Endothelial cell of umbilical vein (primary cell): ENCODE measurements at places on chromosomes 12 and 14. TPM values are rescaled to one million over a fixed set of nuclear protein-coding genes. Genes with fewer than 3 reads are reported as not detected.

- DNase-seq = no peak
These were observed 279.0 kb downstream of the IPO8 start for GRCh38 chr12:30416631-30417030.

- DNase-seq = no peak
These were observed at the start of gene LACRT for GRCh38 chr12:54634795-54635194. TSS of gene LACRT (minus strand) at chr12:54634895. CDS start at chr12:54634841, 54 bp downstream.

DNA sequence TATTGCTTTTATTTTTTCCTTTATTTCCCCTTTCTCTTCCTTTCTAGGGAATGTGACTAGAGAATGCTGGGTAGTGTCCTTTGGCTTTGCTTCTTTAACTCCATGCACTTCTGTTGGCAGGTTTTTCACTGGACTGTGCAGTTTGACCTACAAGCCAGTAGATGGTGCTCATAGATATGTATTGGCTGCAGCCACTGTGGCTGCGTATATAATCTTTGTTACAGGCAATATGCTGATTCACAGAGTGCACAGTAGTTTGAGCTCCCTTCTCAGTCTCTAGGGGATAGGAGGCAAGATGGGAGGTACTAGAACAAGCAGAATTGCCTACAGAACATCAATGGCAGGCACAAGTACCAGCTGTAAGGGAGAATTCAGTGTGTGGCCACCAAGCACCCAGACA is 503.5 kb downstream of the LRFN5 start:
- DNase-seq = no peak

GRCh38 chr14:103066399-103066798 is 9.1 kb upstream of the CDC42BPB start:
- DNase-seq = peak; percentile 90

DNA sequence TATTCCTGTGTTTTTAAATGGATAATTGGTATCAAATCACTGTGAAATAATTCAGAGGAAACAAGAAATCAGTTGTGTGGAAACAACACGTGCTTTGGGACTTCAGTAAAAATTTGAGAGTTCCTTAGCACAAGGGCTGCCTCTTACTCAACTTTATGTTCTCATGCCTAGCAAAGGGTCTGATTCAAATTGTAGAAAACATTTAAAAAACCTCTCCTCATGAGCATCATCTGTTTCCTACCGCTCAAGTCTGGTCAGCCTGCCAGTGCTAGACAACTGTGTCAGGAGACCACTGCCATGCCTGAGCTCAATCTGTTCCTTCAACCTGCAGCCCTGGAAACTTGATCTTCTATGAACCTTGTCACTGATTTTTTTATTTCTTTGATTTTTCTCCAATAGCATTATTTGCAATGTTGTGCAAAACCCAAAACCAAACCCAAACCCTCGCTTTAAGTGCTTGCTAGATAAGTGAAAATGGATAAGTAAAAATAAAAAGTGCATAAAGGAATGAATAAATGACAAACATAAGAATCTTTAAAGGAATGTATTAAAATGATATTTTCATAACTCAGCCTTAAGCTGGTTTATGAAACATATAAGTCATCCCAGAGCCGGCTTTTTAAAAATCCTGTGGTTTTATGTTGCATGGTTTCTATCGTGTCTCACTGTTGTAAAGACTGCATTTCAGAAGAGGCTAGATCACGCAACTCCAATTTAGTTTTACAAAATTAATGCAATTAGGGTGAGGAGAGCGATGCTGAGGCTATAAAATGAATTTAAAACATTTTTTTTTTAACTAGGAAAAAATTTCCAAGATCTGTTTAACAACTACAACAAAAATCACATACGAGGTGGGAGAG is 361.2 kb upstream of the PDE3A start:
- DNase-seq = no peak

- no peak for DNase-seq
These were observed 297.6 kb downstream of the DAD1 start for GRCh38 chr14:22291406-22291805.

The HHIPL1 gene
- 1.3 TPM in 2 replicates for polyA plus RNA-seq

DNA sequence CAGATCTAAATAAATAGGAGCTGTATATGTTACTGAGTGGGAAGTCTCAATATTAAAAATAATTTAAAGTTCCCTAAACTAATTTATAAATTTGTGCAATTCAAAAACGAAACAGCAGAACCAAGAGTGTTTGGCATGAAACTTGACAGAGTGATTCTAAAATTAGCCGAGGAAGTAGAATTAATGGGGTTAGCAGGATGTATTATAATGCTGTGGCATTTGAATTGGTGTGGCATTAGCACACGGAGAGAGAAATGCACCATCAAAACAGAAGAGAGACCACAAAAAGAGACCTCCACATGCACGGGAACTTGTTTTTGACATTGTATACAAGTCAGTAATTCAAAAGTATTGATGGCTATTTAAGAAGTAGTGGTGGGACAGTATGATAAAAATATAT is 366.0 kb upstream of the RGS6 start:
- DNase-seq = no peak

GRCh38 chr14:51209457-51209856 is 30.6 kb upstream of the TMX1 start:
- no peak for DNase-seq

- no peak for DNase-seq
These were observed 30.1 kb upstream of the NEDD1 start for GRCh38 chr12:96876966-96877365.
